ENCODE measurements at places on chromosomes 5 and 9. TPM values are rescaled to one million over a fixed set of nuclear protein-coding genes. Genes with fewer than 3 reads are reported as not detected.

Gene CORO2A
- total RNA-seq, result 1.5 TPM

Gene MEIKIN
- not detected for total RNA-seq

Gene ANXA1
- 226 TPM for total RNA-seq

Gene SYK
- 16.6 TPM for total RNA-seq

Gene C9orf50
- total RNA-seq, result not detected

Gene IFNE
- total RNA-seq, result not detected

Measured in esophagus muscularis mucosa (tissue), 4 donors.